ENCODE measurements at places on chromosomes 5 and 9.

GRCh38 chr5:143826951-143827444, 15.0 kb downstream of the HMHB1 start:
- DNase-seq = no peak

DNA sequence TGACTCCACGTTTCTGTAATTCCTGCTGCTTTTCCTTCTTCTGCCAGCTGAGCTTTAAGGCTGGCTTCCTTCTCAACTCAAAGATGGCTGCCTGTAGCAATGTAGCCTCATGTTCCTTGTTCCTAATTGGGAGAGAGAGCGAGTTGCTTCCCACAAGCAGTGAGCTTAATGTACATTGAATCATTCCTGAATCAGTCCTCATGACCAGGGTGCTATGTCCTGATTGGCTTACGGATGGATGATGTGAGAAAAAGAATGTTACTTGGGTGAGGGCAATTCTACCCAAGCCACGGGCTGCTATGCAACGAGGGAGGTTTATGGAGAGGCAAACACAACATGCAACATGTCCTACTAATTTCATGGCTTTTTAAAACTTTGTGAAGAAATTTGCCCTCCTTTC, 356.2 kb downstream of the RASEF start:
- DNase-seq = no peak

DNA sequence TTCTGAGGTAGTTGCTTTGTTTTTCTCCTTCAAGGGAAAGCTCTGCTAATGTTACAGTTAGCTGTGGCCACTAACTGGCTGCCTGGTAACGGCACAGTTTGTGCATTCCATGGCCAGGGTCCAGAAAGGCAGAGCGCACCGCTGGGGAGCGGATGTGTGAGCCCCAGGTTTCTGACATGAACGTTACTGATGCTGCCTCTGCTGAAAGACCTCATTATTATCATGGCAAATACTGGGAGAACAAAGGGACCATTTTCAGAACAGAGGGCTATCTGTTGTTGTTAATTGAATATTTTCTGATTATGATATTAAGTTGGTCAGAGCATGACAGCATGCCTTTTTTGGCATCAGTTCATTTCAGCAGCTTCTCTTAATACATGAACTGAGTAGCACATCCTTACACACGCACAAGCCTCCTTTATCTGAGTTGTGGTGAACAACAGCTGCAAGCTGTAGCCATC, 134.1 kb downstream of the NUDT12 start:
- DNase-seq = no peak

DNA sequence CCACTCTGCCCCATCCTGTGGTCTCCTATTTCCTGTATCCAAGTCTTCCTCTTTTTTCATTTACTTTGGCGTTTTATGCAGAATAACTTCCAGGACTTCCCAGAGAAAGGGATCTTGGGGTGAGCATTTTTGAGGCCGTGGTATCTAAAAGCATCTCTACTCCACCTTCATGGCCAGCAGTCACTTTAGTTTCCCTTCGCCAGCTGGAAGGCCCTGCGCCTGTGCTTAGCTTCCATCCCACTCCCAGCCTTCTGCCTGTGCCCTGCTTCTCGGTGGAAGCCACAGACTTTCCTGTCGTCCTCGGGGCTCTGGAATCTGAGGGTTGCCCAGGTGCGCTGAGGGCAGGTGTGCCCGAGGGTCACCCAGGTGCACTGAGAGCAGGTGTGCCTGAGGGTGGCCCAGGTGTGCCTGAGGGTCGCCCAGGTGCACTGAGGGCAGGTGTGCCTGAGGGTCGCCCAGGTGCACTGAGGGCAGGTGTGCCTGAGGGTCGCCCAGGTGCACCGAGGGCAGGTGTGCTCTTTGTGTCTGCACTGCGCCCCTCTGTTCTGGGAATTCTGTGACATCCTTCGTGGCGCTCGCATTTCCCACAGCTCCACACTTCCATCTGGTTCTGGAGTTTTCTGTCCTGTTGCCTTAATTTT, 32.4 kb upstream of the LRRC14B start:
- DNase-seq = no peak

- DNase-seq = no peak
These were observed 64.7 kb upstream of the SPOCK1 start for GRCh38 chr5:137563646-137564397.

- peak; percentile 45 for DNase-seq
These were observed 350.1 kb downstream of the TMEM232 start for GRCh38 chr5:110376281-110376951.

- DNase-seq = no peak
These were observed 21.0 kb downstream of the CAMSAP1 start for GRCh38 chr9:135886147-135886981.

GRCh38 chr5:150734579-150735384, 24.0 kb downstream of the DCTN4 start:
- DNase-seq = no peak

GRCh38 chr9:17018540-17019196, 116.2 kb upstream of the CNTLN start:
- DNase-seq = no peak

DNA sequence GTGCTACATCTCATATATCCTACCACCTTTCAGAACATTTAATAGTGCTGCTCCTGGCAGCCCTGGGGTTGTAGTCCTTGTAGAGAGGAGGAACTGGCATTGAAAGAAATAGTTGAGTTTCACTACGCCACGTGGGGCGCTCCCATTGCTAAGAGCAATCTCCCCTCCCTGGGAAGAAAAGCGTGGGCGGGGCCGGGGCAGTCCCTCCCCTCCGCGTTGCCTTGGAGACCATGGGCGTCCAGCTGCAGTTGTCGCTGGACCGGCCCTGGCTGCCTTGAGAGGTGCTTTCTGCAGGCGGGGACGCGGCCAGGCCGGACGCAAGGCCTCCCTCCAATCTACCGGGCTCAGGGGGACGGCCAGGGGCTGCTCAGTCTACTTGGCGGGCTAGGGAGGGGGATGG, 368 bp upstream of the CCDC180 start:
- DNase-seq = peak; percentile 94

DNA sequence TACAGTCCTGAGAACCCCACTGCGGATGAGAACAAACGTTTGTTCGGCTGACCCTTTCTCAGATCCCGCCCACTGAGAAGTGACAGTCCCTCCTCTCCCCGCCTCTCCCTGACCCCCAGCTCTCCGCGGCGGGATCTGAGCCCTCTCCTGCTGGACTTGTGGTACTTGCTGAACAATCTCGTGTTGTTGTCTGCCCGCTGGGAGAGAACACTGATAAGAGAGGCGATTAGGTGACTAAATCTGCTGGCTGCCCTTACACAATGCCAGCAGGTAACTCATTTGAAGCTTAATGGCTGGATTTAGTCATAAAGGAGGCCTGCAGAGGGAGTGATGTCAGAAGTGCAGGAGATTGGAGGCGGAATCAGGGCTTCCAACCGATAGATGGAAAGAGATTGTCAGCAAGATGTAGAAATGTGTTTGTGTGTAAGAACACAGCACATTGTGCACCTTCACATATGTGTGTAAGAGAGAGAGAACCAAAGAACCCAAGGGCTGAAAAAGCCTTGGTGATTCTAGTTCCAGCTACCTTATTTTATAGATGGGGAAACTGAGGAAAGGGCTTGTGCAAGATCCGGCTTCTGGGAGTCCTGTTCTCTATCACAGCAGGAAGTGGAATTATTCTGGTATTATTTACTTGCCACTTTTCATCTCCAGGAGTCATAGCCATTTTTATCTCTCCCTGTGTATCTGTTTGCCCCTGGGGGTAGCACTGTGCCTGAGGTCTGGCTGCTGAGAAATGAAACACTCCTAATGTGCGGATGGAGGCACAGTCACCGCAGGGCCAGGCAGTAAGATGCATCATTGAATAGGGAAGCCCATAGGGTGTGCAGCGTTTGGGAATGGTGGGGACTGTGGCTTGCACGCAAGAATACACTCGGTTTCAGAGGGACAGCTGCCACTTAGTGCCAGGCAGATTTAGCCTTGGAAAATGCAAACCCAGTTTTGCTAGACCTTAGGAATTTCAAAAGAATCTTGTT, 203.7 kb upstream of the MSX2 start:
- peak; percentile 82 for DNase-seq

- DNase-seq = peak; percentile 46
These were observed 96.3 kb downstream of the ADAMTS12 start for GRCh38 chr5:33795496-33795895.

DNA sequence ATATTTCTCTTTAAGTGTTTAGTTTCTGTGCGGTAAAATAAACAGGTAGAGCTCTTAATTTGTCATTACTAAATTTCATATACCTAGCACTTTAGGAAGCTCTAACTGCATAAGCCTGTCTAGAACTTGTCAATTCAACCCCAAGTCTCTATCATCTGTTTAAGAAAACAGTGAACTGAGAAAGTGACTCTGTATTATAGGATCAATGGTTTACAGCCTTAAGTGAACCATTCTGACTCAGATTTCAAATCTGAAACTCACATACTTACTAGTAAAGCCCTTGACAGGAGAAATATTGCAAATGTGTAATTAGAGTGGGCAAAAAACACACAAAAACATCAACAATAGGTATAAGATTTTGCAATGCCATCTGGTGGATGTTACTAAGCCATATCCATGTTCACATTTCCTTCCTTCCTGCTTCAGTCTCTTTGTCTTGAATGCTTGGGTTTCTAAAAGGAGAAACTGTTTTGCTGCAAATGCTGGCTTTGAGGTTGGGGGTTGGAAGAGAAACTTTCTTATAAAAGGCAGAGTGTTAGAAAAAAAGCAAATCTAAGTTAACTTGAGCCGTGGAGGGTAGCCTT, 101.8 kb downstream of the DOCK8 start:
- no peak for DNase-seq

- no peak for DNase-seq
These were observed 1156.8 kb upstream of the SEMA6A start for GRCh38 chr5:117731446-117731845.

DNA sequence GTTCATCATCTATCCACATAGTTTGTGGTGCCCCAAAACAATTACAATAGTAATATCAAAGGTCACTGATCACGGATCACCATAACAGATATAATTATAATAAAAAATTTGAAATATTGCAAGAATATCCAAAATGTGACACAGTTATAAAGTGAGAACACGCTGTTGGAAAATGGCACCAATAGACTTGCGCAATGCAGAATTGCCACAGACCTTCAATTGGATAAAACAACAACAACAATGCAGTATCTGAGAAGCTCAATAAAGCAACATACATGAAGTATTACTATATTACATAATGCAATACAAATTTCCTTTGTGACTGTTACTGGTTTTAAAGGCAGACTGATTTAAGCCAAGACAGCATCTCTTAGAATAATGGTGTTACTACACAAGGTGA, 44.7 kb upstream of the PRRC1 start:
- no peak for DNase-seq

DNA sequence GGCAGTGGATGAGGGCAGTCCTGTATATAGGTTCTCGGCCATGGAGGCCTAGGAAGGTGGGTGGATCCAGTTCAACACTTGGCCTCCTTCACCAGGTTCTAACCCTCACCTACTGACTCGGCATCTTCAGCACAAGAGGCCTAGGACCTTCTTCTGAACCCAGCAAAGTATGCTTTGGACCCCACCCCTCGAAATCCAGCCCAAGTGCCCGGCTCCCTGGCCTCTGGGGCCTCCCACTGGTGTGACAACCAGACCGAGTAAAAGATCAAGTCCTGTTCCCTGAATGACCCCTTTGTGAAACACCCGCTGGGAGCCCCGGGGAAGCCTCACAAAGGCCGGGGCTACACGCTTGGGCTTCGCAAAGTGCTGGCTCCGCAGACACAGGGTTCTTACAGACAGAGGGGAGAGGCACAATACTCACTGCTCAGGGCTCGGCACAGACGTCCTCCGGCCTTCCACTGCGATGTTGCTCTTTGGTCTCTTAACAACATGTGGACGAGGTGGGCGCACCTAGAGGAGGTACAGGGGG, 47.0 kb downstream of the CRB2 start:
- DNase-seq = no peak

GRCh38 chr9:1929722-1930244, 85.4 kb upstream of the SMARCA2 start:
- DNase-seq = no peak

GRCh38 chr5:94969174-94969573, 315.7 kb downstream of the MCTP1 start:
- DNase-seq = no peak

DNA sequence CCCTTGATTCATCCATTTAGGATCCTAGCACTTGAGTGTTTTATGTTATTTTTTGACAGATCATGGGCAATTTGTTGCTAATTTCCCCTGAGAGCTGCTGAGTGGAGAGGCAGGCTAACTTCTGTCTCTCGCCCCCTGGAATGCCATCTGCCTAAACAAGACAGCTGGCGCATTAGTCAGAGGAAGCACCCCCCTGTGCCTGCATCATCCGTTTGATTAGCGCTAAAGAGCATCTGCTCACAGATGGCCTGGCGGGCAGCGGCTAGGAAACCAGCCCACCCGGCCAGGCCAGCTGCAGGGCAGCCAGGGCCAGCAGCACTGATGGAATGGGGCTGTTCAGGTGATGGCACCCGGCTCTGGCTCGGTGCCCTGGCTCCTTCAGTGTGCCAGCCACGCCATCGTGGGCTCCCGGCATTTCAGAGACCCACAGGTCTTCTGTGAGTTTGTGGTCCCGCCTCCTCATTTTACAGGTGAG, 22.9 kb upstream of the ASS1 start:
- DNase-seq = no peak

GRCh38 chr5:91266184-91266705, 116.9 kb downstream of the ARRDC3 start:
- DNase-seq = no peak

- no peak for DNase-seq
These were observed 116.6 kb downstream of the KLHL3 start for GRCh38 chr5:137619191-137619870.

GRCh38 chr5:82011761-82012160, 39.9 kb downstream of the ATG10 start:
- DNase-seq = no peak

DNA sequence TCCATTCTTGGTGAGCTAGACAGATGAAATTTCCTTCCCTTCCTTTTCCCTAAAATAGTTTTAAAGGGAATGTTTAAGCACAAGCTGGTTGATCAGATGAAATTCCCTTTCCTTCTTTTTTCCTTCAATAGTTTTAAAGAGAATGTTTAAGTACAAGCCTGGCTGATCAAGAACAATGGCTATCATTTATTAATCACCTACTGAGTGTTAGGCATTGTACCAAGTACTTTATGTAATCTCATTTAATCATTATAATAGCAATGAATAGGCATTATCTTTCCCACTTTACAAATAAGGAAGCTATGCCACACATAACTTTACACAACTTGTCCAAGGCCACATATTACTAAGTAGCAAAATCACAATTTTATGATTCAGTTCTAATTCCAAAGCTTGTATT, 152.0 kb upstream of the ACOT12 start:
- DNase-seq = no peak

DNA sequence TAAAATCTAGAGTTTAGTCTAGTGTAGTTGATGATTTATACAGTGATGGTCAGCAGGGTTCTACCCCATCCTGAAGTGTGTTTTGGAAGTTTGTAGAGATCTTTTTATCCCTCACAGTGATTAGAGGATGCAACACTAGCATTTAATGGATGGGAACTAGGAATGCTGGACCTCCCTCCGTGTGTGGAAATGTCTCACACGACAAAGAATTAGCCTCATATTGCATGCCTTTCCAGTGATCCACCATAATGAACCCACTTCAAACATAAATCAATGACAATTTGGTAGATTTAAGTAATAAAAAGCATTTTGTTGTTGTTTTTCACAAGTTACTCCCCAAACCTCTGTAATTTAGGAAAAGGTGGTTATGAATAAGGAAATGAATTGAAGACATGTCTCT, 82.5 kb upstream of the LMNB1 start:
- DNase-seq = no peak

Data from ecto neural progenitor cell (in vitro differentiated cells).